ENCODE measurements at places on chromosomes 6 and 20. TPM values are rescaled to one million over a fixed set of nuclear protein-coding genes. Genes with fewer than 3 reads are reported as not detected.
A peak's percentile ranks its signal among the peaks of the same experiment; 100 is the strongest.

The C4A gene
- 1.9 TPM for total RNA-seq

The OTOR gene
- not detected for total RNA-seq

The PCK1 gene
- not detected for total RNA-seq

DNA sequence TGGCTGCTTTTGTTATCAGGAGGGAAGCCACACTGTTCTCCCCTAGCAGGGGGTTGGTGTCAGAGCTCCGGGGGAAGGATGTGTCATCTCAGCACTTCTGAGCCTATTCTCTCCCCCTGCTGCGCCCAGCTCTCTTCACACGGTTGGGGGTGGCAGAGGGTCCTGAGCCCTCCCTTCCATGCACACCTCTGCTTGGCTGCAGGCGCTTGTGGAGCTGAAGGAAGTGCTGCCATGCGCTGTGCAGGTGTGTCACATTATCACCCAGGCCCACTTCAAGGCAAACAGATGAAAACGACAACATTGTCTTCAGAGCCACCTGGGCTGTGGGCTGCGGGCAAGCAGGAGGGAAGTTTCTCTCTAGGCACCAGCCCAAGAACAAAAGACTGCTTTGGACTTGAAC is 263.4 kb downstream of the BMP7 start:
- H3K27ac ChIP-seq = no peak overlapping the region
- no peak overlapping the region for H3K4me3 ChIP-seq
- DNase-seq = no peak
- peaks cover 31% of the 10 kb centered on the region for H3K27me3 ChIP-seq

- peak overlapping the region; percentile 46 for H3K27ac ChIP-seq
- no peaks in the 10 kb centered on the region for H3K36me3 ChIP-seq
- DNase-seq = peak; percentile 79
- peaks cover 60% of the 10 kb centered on the region for H3K4me1 ChIP-seq
Observed at GRCh38 chr6:15443119-15443830, 197.4 kb downstream of the JARID2 start.

DNA sequence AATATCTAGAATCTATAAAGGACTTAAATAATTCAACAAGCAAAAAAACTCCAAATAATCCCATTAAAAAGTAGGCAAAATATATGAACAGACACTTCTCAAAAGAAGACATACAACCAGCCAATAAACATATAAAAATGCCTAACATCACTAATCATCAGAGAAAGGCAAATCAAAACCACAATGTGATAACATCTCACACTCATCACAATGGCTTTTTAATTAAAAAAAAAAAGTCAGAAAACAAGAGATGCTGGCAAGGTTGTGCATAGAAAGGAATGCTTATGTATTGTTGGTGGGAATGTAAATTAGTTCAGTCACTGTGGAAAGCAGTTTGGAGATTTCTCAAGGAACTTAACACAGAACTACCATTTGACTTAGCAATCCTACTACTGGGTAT is 979.6 kb upstream of the MAP3K7 start:
- H3K27me3 ChIP-seq = no peaks in the 10 kb centered on the region
- no peaks in the 10 kb centered on the region for H3K36me3 ChIP-seq
- no peak overlapping the region for H3K27ac ChIP-seq
- H3K4me3 ChIP-seq = no peak overlapping the region
- H3K4me1 ChIP-seq = no peaks in the 10 kb centered on the region

DNA sequence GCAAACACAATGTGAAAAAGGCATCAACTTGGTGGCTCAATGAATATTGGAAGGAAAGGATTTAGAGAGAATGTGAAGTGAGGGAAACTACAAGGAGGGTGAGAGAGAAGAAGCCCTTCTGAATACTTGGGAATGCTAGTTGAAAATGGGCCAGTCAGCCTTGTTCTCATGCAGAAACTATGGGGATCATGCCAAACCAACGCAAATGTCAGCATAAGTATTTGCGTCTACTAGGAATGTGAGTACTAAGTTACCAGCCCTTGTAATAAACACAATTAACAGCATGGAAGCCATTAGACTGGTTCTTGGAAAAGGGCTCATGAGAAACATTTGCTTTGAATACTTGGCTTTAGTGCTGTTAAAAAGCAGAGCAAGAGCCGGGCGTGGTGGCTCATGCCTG is 54.9 kb upstream of the AIG1 start:
- H3K4me1 ChIP-seq = peaks cover 13% of the 10 kb centered on the region
- no peak overlapping the region for H3K27ac ChIP-seq
- peak; percentile 2 for DNase-seq
- no peaks in the 10 kb centered on the region for H3K27me3 ChIP-seq
- H3K36me3 ChIP-seq = no peaks in the 10 kb centered on the region
- H3K4me3 ChIP-seq = no peak overlapping the region

GRCh38 chr6:32234934-32235333 is 11.1 kb upstream of the NOTCH4 start:
- H3K4me1 ChIP-seq = peaks cover 5% of the 10 kb centered on the region
- no peak overlapping the region for H3K27ac ChIP-seq
- no peak overlapping the region for H3K4me3 ChIP-seq
- DNase-seq = no peak
- H3K36me3 ChIP-seq = no peaks in the 10 kb centered on the region

DNA sequence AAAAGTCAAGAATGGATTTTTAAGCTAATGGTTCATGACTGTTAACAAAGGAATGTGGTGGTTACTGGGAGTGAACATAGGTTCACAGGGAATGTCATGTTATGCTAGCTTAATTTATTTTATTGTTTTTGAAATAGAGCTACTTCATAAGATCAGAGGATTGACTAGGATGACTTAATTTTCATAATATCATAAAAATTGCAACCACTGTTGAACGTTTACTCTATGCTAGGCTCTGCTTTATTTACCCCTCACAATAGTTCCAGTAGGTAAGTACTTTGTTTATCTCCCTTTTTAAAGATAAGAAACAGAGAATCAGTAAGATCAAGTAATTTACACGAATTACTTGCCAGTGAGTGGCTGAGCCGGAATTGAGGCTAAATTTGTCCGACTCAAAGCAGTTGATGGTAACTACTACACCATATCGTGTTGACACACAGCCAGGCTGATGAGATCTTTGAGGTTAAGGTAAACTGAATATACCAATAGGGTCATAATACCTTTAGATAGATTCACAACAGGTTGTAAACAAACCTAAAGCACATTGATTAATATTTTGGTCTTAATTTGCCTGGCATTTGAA is 194.6 kb upstream of the CITED2 start:
- peak overlapping the region; percentile 75 for H3K4me3 ChIP-seq
- peak; percentile 80 for DNase-seq
- H3K4me1 ChIP-seq = peaks cover 68% of the 10 kb centered on the region
- peak overlapping the region; percentile 91 for H3K27ac ChIP-seq
- H3K36me3 ChIP-seq = peaks cover 26% of the 10 kb centered on the region

- no peaks in the 10 kb centered on the region for H3K27me3 ChIP-seq
- H3K4me3 ChIP-seq = peak within 1 kb of the TSS; percentile 80
- no peak for DNase-seq
- H3K36me3 ChIP-seq = no peaks in the 10 kb centered on the region
Observed at GRCh38 chr6:10521104-10521808, at the start of gene GCNT2. GCNT2 (plus strand) TSS chr6:10521351; CDS start chr6:10528912, 7,561 bp downstream.

GRCh38 chr20:63124782-63125580 is 91.0 kb downstream of the YTHDF1 start:
- H3K4me1 ChIP-seq = peaks cover 11% of the 10 kb centered on the region
- H3K4me3 ChIP-seq = no peak overlapping the region
- no peak overlapping the region for H3K27ac ChIP-seq
- H3K36me3 ChIP-seq = no peaks in the 10 kb centered on the region
- DNase-seq = no peak

DNA sequence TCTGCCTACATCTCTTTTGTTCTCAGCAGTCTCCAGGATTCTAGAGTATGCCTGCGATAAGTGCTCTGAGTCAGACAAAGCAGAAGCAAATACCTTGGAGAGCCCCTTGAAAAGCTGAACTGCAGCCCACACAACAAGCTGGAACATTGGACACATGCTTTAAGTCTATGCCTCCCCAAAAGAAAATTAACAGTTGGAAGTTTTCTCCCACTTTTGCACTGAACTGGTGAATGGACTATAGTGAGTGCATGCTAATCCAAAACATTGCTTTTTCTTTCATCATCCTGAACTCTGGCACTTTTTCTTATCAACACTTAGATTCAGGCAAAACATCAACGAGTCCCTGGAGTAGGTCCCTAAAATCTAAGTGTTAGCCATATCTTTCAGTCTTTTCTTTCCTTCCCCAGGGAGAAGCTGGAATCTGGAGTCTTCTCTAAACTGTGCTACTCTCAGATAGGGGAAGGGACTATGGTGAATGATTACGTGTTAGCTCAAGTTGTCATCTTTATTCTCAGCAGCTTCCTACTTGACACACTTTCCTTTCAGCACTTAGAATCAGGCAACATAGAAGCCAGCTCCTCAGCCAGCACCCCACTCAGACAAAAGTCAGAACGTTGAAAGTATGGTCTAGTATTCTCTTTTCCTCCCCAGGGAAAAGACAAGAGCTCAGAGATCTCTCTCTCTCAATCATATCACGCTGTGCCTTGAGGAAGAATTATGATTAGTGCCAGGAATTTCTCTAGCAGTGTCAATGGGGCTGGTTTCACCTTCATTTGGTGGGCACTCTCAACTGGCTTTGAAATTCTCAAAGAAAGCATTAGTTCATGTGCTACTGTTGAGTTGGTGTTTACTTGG is 811.0 kb upstream of the GJE1 start:
- H3K4me3 ChIP-seq = no peak overlapping the region
- DNase-seq = no peak
- no peak overlapping the region for H3K27ac ChIP-seq
- H3K4me1 ChIP-seq = peaks cover 19% of the 10 kb centered on the region
- no peaks in the 10 kb centered on the region for H3K36me3 ChIP-seq

DNA sequence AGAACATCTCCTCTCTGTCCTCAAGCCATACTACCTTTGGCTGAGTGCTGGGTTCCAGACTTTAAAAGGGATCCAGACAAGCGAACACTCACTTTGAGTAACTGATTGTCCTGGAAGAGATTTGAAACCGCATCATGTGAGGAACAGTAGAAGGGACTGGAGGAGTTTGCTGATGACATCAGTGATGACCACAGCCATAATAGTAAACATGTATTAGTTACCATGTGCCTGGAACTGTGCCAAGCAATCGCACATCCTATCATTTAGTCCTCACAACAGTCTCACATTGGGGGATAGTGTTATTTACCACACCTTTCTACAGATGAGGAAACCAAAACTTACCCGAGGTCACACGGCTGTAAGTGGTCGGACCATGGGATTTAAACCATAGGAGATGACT is 39.8 kb downstream of the ARMC2 start:
- DNase-seq = no peak
- H3K27ac ChIP-seq = no peak overlapping the region
- no peaks in the 10 kb centered on the region for H3K36me3 ChIP-seq
- peaks cover 1% of the 10 kb centered on the region for H3K4me1 ChIP-seq
- H3K4me3 ChIP-seq = no peak overlapping the region

GRCh38 chr20:8547035-8547650 is 415.1 kb downstream of the PLCB1 start:
- no peaks in the 10 kb centered on the region for H3K36me3 ChIP-seq
- H3K4me1 ChIP-seq = peaks cover 67% of the 10 kb centered on the region
- H3K4me3 ChIP-seq = peak overlapping the region; percentile 0
- H3K27ac ChIP-seq = peak overlapping the region; percentile 29
- no peaks in the 10 kb centered on the region for H3K27me3 ChIP-seq

GRCh38 chr6:25239498-25239897 is 39.7 kb upstream of the CARMIL1 start:
- H3K36me3 ChIP-seq = no peaks in the 10 kb centered on the region
- peaks cover 10% of the 10 kb centered on the region for H3K4me1 ChIP-seq
- no peak for DNase-seq
- no peak overlapping the region for H3K4me3 ChIP-seq

All from HFFc6 (cell line).